ENCODE measurements at places on chromosomes 6 and 20.

DNA sequence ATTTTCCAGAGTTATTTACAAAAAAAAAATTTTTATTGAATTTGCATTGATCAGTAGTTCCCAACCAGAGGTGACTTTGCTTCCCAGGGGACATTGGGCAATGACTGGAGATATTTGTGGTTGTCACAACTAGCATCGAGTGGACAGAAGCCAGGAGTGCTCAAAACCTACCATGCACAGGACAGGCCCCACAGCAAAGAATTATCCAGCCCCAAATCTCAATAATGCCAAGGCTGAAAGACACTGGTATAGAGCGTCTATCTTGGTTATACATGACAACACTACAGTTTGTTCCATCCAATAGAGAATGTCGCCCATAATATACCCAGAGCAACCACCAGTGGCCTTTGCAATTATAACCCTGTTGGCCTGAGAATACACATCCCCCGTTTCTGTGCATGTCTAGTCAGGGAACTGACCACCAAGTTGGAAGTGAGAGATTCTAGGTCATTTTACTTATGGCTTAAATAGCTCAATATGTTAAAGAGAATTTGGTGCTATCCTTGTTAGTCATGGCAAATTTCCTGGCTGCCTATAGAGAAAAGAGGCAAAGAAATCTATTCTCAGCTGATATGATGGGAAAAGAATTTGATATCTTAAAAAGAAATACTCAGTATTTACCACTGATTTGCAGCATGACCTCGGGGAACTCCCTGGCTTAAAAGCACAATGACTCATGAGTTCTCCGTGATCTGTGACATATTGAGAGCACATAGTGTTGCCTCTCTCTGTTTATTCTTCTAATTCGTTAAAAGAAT is 76.0 kb upstream of the ADTRP start:
- DNase-seq: no peak

DNA sequence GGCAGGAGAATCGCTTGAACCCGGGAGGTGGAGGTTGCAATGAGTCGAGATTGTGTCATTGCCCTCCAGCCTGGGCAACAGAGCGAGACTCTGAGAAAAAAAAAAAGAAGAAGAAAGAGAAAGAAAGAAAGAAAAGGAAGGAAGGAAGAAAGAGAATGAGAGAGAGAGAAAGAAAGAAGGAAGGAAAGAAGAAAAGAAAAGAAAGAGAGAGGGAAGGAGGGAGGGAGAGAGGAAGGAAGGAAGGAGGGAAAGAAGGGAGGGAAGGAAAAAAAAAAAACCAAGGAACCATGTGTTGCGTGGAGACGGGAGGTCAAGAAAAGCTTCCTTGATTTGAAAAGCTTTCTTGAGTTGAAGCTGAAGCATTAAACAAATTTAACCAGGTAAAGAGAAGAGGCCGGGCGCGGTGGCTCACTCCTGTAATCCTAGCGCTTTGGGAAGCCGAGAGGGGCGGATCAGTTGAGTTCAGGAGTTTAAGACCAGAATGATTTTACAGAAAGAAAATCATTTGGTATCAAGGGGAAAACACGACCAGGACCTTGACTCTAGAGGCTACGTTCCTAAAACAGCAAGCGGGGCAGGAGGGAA is 90.5 kb upstream of the PRSS16 start:
- no peak for DNase-seq

DNA sequence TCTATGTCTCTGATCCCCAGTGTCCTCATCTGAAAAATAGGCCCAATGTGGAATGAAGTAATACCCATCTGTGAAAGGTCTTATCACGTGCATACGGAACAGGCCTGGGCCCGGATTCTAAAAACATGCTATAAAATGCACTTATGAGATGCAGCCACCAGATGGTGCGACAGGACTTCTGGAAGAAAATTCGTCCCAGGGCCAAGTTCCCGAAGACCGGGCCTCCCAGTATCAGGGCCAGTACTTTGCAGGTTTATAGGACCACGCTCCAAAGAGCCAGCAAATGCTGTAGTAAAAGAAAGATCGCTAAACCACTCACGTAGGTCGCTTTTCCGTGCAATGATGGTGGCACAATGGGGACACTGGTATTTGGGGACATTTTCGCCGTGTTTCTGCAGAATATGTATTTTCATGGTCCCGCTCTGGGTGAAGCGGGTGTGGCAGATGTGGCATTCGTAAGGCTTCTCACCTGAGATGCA is 10.6 kb downstream of the CTCFL start:
- no peak for DNase-seq

DNA sequence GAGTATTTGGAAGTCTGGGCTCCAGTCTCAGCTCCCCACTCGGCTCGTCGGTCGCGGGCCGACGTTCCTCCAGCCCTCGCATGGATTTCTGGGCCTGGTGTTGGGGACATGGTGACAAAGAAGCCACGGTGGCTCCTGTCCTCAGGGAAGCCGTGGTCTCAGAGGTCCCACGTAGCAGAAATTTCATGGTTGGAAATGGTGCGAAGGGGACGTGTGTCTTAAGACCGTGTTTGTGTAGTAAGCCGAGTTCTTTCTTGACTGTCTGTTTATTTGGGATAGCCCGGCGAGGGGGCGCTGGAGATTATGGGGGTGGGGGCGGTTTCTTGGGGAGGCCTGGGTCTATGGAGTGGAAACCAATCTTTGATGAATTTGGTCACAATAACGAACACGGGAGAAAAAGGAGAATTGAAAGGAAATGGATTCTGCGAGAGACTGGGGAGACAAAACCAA is 23.5 kb upstream of the MAP3K7 start:
- DNase-seq: no peak

GRCh38 chr6:129350278-129350677 is 359.7 kb downstream of the ARHGAP18 start:
- no peak for DNase-seq

GRCh38 chr20:41072190-41072863 is 43.7 kb downstream of the TOP1 start:
- DNase-seq: no peak

GRCh38 chr20:15045246-15045645 is 707.8 kb upstream of the FLRT3 start:
- no peak for DNase-seq

DNA sequence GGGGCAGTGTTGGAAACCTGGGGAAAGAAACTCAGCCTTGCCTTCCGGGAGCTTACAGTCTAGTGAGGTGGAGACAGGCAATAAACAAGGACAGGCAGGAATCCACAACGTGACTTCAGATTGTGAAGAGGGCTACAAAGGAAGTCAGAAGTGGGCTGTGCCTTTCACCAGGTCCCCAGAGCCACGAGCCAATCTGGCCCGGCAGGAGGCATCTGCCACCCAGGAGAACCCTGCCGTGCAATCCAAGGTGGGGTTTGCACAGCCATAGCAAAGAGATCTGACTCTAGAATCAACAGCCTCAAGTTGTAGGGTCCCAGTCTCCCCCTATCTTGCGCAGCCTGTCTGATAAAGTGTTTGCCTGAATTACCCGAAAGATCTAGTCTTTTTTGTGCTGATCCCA is 5.5 kb downstream of the SLC32A1 start:
- DNase-seq: no peak

DNA sequence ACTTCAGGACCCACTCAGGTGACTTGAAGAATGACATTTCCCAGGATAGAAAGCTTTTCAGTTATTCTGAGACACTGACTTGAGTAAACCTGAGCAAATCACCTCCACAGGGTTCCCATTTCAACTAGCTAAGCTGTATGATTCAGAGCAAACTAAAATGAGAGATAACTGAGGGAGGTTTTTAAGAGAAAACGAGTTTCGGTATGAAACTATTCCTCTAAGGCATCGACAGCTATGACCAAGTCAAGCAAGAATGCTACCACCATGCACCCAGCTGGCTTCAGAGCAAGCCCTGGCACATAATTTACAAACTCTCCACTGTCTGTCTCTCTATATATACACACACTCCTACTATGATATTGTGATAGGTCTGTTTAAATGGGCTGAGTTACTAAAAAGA is 75.4 kb downstream of the PERP start:
- no peak for DNase-seq

- no peak for DNase-seq
These were observed 15.1 kb downstream of the NOX3 start for GRCh38 chr6:155440398-155441111.

GRCh38 chr6:46079061-46079460 is 50.7 kb upstream of the ENPP4 start:
- no peak for DNase-seq

GRCh38 chr6:150741633-150742200 is 123.8 kb upstream of the MTHFD1L start:
- no peak for DNase-seq

GRCh38 chr6:14217728-14218518 is 100.4 kb downstream of the CD83 start:
- DNase-seq: peak; percentile 12
